ENCODE measurements at places on chromosomes 11 and 22.

GRCh38 chr22:48724899-48725298 lies 1102.8 kb downstream of the BRD1 start:
- DNase-seq = no peak

GRCh38 chr22:42648368-42649245 lies 585 bp downstream of the CYB5R3 start:
- no peak for DNase-seq

GRCh38 chr11:64226507-64227051 lies 505 bp downstream of the NUDT22 start:
- no peak for DNase-seq

DNA sequence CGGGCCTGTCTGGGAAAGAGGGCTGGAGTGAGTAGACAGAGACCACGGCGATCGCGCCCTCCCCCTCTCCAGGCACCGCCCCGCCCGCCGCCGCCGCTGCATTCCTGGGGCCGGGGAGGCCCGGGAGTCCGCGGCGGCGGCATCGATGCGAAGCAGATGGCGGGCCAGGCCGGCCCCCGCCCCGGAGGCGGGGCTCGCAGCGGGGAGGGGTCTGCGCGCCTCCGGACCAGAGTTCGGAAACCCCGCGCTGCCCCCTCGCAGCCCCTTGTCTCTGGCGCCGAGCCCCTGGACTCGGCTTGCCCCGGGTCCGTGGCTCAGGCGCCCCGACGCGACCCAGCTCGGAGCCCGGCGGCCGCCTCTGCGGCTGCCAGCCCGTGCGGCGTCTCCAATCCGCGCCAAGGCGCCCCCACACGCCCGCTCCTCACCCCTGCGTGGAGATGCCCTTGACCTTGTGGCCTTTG lies 1.3 kb downstream of the SCARF2 start:
- DNase-seq = no peak

DNA sequence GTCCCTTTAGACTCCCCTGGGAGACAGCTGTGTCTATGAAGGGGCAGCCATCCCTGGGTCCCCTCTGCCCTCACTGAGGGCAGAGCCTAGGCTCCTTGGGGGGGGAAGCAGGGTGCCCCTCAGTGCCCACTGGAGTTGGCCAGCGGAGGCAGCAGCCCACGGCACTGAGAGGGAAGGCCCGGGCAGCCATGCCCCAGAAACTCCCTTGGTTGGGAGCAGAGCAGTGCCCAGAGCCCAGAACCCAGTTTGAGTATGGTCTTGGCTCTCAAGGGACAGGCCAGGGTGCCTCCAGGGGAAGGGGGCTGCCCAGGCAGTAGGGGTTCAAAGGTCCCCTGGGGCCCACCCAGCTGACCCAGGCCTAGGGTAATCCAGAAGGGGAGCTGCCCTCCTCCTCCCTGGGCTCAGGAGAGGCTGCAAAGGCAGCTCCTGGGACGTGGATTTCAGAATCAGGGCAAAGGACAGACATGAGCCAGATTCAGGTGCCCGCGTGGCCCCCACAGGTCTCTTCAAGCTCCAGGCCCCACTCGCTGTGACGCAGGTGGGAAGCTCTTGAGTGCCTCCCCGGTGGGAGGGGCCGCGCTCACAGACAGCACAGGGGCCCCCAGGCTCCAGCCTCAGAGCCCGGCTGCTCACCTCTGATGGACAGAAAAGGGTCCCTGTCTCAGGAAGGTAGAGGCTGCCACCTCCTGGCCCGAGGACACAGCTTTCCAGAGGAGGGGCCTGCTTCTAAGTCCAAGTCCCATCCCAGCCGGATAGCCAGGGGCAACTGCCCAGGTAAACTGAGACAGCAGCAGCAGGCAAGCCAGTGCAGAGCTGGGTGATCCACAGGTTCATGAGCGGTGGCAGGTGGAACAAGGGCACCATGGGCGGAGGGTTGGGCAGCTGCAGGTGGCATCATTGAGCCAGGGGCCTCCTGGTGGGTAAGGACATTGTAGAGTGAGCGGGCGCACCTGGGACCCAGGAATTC lies 2.6 kb downstream of the C11orf21 start:
- no peak for DNase-seq

- DNase-seq = no peak
These were observed 77.2 kb downstream of the PRR5L start for GRCh38 chr11:36373016-36374010.

DNA sequence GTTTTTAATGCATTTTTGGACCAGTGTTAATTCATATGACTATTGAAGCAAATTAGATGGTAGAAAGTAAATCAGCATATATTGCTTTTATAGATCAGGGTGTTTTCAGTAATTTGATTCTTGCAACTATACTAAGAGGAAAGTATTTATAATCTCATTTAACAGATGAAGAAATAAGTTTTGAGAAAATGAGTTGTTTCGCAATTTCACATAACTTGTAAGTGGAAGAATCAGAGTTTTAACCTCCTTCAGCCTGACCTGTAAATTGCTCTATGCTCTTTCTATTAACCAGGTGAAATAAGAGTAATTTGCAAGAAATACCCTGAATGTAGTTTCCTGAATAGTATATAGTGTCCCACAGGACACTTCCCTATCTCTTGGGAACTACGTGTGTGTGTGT lies 1106.8 kb upstream of the RAG2 start:
- no peak for DNase-seq

- no peak for DNase-seq
These were observed 376.4 kb downstream of the BRD1 start for GRCh38 chr22:49451070-49451840.

GRCh38 chr11:75029836-75030631 lies 41.3 kb downstream of the NEU3 start:
- no peak for DNase-seq

- no peak for DNase-seq
These were observed 412.9 kb downstream of the TBC1D22A start for GRCh38 chr22:47175151-47176025.

Data from NCI-H2107 (cell line).